Gastroesophageal sphincter (tissue), 4 donors: ENCODE measurements at places on chromosomes 4 and X.

DNA sequence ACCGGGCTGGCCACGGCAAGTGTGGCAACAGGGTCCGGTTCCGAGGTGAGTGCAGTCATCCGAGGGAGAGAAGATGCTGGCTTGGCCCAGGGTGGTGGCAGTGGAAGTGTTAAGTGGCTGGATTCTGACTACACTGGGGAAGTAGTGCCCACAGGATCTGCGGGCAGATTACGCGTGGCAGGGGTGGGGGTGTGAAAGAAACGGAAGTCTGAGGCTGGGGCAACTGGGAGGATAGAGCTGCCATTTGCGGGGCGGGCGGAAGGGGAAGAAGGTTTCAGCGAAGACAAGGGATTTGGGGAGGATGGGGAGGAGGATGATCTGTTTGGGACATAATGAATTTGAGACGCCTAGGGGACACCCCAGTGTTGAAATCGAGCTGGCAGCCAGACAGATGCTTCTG lies 5.3 kb downstream of the RS1 start:
- no peak for ATAC-seq

- ATAC-seq = no peak
Observed at GRCh38 chr4:180060159-180060889, 2182.9 kb upstream of the TENM3 start.

GRCh38 chr4:143411527-143412419 lies 75.1 kb downstream of the GAB1 start:
- ATAC-seq = peak; percentile 65

DNA sequence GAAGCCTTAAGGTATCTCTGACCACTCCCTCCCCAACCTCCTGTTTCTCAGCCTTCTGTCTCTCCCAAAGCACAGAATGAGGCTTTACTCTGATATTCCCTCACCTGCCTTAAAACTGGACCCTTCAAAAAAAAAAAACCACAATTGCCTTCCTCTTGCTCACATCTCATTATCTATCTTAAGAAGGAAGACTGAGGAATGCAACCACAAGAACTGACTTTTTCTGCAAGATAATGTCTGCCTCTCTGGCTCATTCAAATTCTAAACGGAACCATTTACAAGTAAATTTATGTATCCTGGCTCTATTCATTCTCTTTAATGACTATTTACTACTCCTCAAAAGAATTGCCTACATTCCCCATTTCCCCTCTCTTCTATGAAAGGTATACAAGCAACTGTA lies 545.5 kb upstream of the HTR2C start:
- ATAC-seq = no peak

DNA sequence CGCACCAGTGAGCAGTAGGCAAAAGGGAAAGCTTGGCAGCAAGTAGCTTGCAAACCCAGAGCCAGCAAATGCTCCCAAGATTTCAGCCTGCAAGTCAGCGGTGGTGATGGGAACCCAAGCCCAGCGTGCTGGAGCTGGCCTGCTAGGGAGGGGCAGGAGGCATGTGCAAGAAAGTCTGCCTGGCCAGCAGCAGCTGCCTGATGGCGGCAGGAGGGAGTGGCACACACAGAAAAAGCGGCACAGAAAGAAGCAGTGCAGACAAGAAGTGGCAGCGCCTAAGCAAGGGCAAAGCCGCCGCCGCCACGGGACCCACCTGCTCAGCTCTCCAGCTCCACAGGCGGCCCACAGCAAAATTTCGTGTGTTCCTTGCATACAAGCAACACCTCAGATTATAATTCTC lies 1206.5 kb upstream of the PABPC4L start:
- no peak for ATAC-seq

DNA sequence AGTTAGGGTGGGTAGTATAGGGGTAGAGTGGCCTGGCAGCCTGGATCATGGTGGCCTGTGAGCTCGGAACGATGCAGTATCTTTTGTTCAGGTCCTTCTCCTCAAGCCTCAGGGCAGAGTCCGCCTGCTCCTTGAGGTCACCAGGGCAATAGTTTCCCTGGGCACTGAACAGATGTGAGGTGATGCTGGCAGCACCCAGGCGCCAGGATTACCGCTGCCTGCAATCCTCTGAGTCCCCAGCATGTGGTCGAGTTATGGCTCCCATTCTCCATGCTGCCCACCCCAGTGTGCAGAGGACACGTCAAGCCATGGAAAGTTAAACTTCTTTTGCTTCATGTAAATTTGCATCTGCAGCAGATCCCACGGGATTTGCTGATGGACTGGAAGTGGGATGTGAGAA lies 38.7 kb downstream of the NEIL3 start:
- no peak for ATAC-seq

- ATAC-seq = peak; percentile 32
Observed at GRCh38 chr4:139814323-139815015, 148.8 kb downstream of the MGST2 start.

- ATAC-seq = no peak
Observed at GRCh38 chr4:156538651-156539257, 432.8 kb downstream of the PDGFC start.

GRCh38 chr4:2260344-2261109 lies 1.4 kb downstream of the MXD4 start:
- no peak for ATAC-seq

DNA sequence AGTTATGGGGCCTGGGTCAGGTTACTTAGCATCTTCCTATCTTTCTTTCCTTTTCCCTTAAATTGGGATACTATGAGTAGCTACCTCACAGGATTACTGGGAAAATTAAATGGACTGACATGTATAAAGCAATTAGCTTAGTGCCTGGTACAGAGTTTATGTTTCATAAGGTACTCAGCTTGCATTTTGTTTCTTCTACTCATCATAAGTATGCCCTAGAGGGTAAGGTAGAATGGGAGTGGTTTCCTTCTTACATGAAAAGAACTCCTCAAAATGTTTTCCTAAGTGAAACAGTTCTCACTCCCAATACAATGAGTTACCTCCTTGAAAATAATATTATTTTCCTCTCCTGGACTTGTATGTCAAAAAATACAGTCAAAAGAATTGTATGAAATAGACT lies 75.7 kb downstream of the NPFFR2 start:
- no peak for ATAC-seq

- no peak for ATAC-seq
Observed at GRCh38 chr4:144579411-144580030, 66.4 kb upstream of the HHIP start.
